ENCODE measurements at places on chromosomes 5 and 9.

DNA sequence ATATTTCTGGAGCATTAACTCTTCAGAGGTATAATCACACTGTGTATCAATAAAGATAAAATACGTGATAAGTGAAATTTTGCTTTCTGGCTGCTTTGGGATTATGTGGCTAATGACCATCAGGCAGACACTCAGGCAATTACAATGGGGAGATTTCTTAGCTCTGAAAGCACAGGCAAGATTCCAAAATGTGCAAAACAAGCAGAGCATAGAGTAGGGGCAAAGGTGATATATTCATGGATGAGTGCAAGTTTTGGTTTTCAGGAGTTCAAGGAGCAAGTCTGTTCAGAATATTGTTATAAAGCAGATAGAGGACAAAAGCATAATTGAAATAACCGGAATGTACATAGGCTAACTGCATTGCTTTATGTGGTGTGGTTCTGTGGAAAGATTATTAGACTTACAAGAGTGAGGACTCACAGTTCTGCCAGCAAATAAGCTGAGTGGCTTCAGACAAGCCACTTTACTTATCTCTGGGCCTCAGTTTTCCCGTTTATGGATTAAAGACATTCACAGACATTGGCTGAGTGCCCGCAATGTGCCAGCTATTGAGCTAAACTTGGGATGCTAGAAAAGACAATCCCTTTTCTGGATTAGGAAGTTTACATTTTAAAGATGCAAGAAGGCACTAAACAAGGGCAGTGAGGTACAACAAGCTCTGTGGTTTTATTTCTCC is 945.6 kb upstream of the ARRDC3 start:
- DNase-seq: no peak

- DNase-seq: no peak
Observed at GRCh38 chr9:99166149-99166548, 55.6 kb downstream of the ALG2 start.

DNA sequence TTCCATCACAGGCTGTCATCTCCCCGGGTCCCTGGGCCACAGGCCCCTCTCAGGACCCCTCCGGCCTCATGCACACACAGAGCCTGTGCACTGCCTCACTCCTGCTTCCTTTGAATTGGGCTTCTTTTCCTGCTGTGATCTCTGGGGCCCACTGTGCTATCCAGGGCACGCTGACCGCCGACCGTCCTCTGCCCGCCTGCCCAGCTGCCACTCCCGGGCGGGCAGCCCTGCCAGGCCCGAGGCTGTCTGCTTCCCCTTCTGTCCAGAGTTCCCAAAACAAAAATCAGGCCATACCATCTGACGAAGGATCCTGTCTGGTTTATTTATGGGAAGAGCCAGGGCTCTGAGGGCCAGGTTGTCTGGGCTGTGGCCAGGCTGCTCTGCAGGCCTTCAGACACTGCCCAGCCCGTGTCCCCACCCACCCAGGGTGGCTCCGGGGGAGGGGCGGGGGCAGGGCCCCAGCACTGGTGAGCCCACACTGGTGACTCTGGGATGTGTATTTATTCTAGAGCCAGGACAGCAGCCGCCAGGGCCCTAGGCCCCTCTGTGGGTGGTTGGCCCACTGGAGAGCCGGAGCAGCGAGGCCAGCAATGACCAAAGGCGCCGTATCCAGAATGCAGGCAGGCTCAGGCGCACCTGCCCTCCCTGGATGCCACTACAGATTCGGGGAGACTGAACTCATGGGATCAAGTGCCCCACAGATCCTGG is 57.0 kb downstream of the ADAMTS2 start:
- DNase-seq: no peak

- no peak for DNase-seq
Observed at GRCh38 chr5:53023969-53024368, 34.8 kb downstream of the ITGA2 start.

GRCh38 chr5:14185326-14186058 is 42.4 kb downstream of the TRIO start:
- no peak for DNase-seq

Measured in CD4-positive, alpha-beta T cell treated with Interleukin-1 beta for 1 hour (primary cell).